Naive thymus-derived CD4-positive, alpha-beta T cell (primary cell): ENCODE measurements at places on chromosomes 16 and 17. TPM values are rescaled to one million over a fixed set of nuclear protein-coding genes. Genes with fewer than 3 reads are reported as not detected.

GRCh38 chr16:56411123-56411522 is 14.2 kb downstream of the AMFR start:
- DNase-seq = no peak

The CNGB1 gene
- not detected for total RNA-seq

The CD300A gene
- total RNA-seq = 48.2 and 48.8 TPM in 2 replicates

The DHRS7C gene
- total RNA-seq = not detected

DNA sequence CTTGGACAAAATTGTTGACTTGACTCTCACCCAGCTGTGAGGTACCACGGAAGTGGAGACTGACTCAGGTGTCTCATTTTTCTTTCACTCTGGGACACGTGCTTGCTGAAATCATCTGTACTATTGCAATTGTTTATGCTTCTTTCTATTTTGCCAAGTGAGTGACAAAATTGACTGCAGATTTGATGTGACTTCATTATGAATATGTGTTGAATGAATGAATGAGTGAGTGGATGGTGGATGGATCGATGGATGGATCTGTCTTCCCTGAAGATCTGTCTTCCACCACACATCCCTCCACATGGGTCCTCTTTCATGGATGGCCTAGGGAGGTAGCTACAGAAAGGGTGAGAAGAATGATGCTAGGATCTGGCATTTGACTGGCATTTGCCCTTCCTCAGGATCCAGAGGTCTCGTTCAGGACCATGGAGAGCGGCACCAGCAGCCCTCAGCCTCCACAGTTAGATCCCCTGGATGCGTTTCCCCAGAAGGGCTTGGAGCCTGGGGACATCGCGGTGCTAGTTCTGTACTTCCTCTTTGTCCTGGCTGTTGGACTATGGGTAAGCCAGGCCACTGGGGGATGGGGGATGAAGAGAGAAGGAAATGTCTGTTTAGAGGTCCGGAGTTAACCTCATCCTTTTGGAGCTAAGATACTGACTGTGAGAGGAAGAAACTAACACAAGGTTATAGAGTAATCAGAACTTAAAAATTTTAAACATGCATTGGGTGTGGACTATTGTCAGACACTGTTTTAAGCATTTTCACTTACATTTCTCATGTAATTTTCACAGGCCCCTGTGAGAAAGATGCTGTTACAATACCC is 12.7 kb downstream of the SLC5A11 start:
- peak; percentile 37 for DNase-seq

The SPATA22 gene
- 0.19 TPM for total RNA-seq
